ENCODE measurements at places on chromosomes 2 and 18. TPM values are rescaled to one million over a fixed set of nuclear protein-coding genes. Genes with fewer than 3 reads are reported as not detected.

Gene SERPINB4
- polyA plus RNA-seq = not detected

Gene GKN1
- 0.47 TPM for polyA plus RNA-seq

Gene GNAL
- polyA plus RNA-seq = 19.7 TPM

- no peak for DNase-seq
Observed at GRCh38 chr2:235378944-235379343, 114.9 kb upstream of the AGAP1 start.

DNA sequence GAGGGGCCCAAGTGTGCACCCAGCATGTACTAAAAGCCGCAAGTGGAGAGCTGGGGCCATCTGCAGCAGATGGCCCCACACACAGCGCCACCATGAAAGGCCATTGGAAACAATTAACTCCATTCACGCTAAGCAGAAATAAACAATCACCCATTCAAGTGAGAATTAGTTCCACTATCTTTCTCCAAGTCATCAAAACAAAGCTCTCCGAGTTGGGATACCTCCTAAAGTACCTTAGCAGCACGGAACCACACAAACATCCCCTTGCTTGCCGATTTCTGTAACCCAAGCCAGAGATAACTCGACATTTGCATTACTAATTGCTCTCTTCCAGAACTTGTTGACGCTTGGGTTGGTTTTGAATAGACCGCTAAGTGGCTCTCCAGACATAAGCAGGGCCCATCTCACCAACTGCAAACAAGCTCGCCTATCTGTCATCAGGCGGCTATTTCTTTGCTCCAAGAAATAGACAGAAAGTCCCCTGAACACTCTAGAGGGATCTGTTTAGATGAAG, 840.6 kb upstream of the SALL3 start:
- no peak for DNase-seq

GRCh38 chr2:29811378-29811777, 110.0 kb downstream of the ALK start:
- DNase-seq = no peak

- DNase-seq = no peak
Observed at GRCh38 chr2:54763636-54764291, 40.3 kb downstream of the EML6 start.

- DNase-seq = no peak
Observed at GRCh38 chr18:79404567-79404910, 8.8 kb downstream of the NFATC1 start.

DNA sequence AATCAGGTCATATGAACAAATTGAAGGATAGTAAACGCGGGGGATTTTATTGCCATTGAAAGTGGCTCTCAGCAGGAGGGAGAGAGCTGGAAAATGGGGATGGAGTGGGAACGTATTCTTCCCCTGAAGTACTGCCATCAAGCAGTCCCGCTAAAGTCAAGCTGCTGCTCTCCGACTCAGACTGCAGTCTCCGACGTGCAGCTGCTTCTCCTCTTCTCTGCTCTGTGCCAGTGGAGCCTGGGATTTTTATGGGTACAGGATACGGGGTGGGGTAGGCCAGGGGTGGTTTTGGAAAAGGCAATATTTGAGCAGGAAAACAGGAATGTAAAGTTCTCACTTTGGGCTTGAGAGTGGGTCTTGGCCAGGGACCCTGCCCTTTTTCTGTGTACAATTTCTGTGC, 33.0 kb downstream of the KCTD18 start:
- no peak for DNase-seq

- no peak for DNase-seq
Observed at GRCh38 chr18:21634588-21635199, 22.6 kb downstream of the SNRPD1 start.

DNA sequence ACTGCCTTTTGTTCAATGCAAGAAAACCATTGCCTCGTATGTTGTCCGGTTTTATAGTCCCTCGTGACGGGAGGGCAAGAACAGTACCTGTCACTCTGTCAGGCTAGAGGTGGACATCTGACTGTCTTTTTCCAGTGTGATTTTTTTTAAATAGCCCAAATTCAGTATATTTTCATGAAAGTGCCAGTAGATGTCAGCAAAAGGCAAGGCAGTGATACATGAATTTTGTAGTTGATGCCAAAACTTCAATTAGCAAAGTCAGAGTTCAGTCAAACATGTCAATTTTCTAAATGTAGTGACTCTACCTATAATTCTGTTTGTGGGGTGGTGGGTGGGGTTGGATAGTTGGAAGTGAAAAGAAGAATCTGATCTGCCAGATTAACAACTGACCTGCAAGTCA, 296.0 kb upstream of the MC4R start:
- DNase-seq = no peak

DNA sequence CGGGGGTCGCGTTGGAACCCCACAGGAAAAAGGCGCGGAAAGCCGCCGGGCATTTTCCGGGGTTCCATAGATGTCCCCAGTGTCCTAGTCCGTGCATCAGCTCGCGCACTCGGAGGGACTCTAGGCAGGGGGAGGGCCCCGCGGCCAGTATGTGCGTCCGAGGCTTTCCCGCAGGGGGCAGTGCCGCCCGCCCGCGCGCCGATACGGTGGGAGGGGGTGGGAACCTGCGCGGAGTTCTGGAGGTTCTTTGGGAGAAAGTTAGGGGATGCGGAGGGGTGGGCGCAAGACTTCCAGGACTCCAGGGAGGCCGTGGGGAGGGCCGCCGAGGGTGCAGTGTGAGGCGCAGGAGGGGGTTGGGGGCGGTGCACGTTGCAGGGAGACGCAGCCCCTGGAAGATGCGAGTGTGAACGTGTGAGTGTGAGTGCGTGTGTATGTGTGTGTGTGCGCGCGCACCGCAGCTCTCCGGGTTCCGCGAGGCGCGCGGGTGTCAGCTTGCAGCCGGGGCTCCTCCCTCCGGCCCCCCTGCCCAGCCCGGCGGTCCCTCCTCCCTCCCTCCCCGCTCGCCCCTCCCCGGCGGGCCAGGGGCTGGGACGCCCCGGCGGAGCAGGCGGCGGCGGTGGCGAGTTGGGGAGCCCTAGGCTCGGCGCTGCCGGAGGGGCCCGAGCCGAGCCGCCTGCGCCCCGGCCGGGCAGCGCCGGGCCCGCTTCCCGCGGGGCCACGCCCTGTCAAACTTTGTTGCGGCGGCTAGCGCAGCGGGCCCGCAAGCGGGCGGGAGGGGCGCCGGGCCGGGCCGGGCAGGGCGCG, at the start of gene TCF7L1:
TSS of gene TCF7L1 (plus strand) at position 559 of the 804 bp plus-strand sequence. CDS start 293 bp downstream, outside the sequence.
- DNase-seq = peak; percentile 67

- DNase-seq = no peak
Observed at GRCh38 chr2:230202430-230203109, 17.2 kb downstream of the SP110 start.

GRCh38 chr18:78996741-78997490, 17.3 kb downstream of the SALL3 start:
- no peak for DNase-seq

All from urinary bladder (tissue), 4 donors.